D341Med (cell line): ENCODE measurements at places on chromosomes 2 and 18.

DNA sequence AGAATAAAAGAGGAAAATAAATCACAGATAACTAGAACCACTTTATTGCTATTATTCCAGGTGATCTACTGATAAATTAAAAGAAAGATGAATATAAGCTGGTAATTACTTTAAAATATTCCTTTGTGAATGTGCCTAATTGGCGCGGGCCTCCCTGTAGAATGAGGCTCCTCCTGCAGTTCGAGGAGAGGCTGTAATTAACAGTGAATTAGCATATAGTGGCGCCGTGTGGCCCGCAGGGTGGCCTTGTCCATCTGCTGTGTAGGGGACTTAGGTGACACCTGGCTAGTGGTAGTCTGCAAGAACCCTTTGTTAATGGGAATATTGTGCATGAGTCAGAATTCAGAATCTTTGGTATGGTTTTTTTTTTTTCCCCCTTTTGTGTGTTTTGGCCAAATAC, 119.8 kb downstream of the AGAP1 start:
- no peak for DNase-seq

GRCh38 chr2:237637429-237638135, 10.2 kb downstream of the LRRFIP1 start:
- DNase-seq, result no peak

DNA sequence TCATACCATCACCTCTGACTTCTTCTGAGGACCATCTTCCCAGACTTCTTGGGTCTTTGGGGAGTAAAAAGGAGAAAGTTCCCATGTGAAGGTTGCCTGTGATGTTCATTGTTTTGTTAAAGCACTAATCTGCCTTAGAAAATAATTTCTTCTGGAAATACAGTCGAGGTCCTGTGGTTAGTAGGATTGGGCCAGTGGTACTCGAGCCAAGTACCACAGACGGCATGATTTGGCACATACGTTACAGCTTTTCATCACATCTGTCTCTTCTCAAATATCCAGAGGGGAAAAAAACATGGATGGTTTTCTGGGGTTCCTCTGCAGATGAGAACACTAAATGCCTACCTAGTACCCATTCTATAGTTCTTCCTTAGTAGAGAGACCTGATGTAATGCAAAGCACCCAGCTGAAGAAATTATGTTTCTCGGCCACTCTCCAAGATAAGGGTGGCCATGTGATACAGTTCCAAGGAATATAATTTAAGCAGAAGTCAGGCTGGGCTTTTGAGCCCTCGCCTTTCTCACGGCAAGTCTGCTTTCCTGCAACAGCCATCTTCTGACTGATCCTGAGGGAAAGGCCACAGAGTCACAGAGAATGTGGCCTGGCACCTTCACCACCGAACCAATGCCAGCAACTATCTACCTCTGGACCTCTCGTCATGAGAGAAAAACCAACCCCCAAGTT, 161.0 kb downstream of the RNF152 start:
- no peak for DNase-seq

DNA sequence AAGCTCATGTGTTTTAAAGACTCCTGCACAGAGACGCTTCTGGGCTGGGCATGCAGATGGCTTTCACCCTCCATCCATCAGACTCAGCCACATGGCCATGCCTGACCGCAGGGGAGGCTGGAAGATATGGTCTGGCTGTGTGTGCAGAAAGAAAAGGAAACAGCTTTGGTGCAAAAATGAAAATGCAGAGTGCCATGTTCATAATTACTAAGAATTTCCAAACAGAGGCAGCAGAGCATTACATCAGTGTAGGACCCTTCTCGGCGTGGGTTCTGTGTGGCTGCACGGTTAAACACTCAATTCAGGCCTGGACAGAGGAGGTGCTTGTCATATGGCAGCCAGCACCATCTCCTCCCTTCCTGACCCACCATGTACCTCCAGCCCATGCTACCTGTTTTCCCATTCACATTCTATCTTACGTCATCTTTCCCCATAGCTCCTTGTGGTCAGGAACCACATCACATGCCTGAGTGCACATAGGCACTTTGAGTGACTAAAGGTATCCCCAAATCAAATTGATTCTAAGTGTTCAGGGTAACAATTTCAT, 200.3 kb upstream of the ID2 start:
- DNase-seq, result no peak

DNA sequence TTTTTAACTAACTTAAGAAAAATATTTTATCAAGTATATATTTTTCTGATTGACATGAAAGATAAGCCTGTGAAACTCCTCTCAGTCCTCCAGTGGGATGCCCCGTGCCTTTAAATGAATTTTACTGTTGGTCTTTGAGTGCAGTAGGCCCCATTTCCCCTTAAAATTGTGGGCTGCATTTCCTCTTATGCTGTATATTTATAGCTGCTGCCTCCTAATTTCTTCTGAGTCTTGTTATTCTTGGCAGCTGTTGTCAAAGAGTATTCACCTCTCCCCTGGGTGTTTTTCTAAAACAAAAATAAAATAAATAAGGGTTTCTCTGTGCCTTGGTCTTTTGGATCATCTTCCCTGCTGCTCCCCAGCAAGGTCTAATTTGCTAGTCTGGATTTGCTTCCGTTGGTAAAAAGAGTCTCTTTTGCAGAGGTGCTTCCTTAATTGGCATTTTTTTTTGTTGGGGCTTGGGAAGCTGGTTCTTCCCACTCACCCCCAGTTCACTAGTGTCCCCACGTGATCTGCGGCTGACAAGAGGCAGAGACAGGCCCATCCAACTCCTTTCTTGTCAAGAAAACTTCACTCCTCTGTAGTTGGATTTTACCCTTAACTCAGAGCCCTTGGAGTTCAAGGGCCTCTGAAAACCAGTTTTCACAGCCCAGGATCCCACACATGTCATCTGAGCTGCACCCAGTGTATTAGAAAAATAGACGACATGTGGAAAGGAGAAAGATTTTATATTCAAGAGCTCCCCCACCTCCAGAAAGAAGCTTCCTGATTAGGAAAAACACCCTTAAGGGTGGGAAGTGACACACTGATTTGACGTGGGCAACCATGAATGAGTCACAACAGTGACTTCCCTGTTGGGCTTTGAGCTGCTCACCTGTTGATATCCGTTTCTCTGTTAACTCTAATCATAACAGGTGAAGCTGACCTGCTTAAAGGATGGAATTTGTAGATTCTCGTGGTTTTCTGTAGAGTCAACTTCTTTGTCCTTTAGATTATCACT, 431.5 kb downstream of the DCDC2C start:
- no peak for DNase-seq

GRCh38 chr18:5600378-5601071, 56.7 kb upstream of the EPB41L3 start:
- no peak for DNase-seq

GRCh38 chr2:145687442-145688134, 1167.7 kb upstream of the ZEB2 start:
- no peak for DNase-seq

DNA sequence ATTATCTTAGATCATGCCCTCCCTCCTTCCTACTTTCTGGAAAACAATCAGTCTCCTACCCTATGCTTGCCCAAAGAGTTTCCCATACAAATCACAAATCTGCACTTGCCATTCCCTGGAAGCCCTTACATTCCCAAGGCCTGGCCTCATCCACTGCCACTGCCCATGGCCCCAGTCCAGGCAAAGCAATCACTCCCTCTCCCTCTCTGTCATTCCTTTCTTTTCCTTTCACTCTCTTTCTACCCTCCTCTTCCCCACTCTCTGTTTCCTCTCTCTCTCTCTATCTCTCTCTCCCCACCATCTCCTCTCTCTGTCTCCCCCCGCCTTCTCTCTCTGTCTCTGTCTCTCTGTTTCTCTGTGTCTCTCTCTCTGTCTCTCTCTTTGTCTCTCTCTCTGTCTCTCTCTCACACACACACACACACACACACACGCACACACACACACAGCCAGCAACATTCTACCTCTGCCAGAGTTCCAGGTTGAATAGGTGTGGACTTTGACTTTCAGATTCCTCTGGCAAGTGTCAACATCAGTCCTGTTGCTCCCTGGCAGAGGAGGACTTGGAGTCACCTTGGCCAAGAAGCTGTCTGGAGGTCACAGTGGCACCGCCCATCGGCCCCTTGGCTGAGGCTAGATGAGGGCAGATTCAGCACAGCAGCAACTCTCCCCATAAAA, 43.7 kb upstream of the NAT8 start:
- no peak for DNase-seq

- DNase-seq, result no peak
Observed at GRCh38 chr2:190864375-190864774, 16.2 kb upstream of the GLS start.

GRCh38 chr2:237223201-237223861, 137.6 kb downstream of the COPS8 start:
- no peak for DNase-seq

- no peak for DNase-seq
Observed at GRCh38 chr2:208142240-208142924, 3.6 kb downstream of the CRYGB start.

- DNase-seq, result no peak
Observed at GRCh38 chr18:80193701-80194100, 53.6 kb downstream of the PARD6G start.

DNA sequence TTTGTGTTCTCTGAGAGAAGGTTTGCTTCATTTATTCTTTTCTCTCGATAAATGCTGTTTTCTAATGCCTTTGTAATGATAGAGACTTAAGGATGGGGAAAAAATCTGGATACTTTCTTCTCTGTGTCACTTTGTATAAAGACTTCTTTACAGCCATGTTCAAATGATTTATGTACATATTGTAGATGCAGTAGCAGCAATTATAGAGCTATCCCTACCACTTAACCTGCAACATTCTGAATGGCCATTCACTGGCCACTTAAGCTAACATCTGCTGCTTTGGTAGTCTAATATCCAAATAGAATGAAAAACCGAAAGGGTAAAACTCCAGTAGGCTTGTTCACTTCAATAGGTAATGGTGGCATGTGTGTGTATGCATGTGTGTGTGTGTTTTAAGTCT, 97.8 kb downstream of the CSRNP3 start:
- no peak for DNase-seq

GRCh38 chr2:134836986-134837385, 1.4 kb upstream of the ACMSD start:
- no peak for DNase-seq

DNA sequence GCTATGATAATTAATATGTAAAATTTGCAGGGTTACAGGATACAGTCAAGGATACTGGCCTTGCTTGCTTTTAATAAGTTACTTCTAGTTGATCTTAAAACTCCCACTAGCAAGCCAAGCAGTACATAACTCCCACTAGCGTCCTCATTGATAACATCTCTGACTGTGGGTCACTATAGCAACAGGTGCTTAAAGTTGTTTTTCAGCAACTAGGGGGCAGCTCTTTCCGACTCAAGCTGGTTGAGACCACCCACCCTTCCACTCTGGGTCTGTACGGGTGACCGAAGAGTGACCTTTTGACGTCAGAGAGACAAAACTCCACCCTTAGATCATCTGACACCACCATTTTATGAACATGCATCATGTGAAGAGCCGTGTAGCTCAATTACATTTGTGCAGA, 208.6 kb downstream of the MYO1B start:
- no peak for DNase-seq

GRCh38 chr2:20425371-20425881, 21.4 kb upstream of the RHOB start:
- no peak for DNase-seq

- no peak for DNase-seq
Observed at GRCh38 chr2:154686162-154686561, 12.3 kb upstream of the KCNJ3 start.

DNA sequence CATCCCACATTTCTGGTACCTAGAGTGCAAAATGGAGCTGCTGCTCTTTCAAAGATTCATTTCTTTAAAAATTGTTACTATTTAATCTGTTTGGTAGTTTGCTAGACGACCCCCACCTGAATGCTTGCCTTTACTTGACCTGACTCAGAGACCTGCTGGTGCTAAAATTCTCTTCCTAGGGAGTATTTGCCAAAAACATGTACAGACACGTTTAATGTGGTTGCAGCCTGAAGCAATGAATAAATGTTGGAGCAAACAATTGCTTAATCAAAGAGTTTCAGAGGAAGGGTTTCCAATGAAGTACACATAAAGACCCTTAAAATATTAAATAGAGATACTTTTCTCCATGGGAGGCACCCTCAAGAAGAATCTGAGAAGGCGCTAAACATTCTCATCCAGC, 734.4 kb downstream of the CBLN2 start:
- DNase-seq, result no peak

- no peak for DNase-seq
Observed at GRCh38 chr2:235859651-235860050, 308.5 kb downstream of the GBX2 start.

GRCh38 chr2:29463181-29463900, 348.1 kb downstream of the CLIP4 start:
- DNase-seq, result no peak

- no peak for DNase-seq
Observed at GRCh38 chr2:45889620-45890370, 238.3 kb downstream of the PRKCE start.

DNA sequence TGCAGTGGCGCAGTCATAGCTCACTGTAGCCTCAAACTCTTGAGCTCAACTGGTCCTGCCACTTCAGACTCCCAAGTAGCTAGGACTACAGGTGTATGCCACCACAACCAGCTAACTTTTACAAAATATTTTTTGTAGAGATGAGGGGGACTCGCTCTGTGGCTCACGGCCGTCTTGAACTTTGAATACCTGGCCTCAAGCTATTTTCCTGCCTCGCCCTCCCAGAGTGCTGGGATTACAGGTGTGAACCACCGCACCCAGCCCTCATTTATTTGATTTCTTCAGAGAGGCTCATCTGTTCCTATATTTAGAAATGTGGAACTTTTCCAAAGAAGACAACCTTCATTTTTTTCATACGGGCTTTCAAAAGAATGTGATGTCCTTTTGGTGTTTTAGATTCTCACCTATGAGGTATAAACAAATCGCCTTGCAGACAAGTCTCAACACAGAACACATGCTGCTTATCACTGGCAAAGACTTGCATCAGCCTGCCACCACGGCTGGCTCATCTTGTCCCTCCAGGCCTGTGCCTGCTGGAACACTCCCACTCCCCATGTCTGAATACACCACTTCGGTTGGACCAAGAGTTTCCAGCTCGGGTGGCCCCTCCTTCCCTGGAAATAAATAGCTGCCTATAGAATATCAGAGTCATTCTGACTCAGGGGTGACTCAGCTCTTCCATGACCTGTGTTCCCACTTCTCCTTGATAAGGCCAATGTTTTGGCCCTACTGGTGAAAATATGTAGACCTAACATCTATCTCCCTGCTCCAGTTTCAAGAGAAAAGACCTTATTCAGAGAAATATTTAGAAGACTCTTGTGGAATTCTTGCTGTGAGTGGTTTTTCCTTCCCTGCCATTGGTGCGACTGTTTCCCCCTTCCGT, 202.6 kb downstream of the TGIF1 start:
- DNase-seq, result no peak

- peak; percentile 87 for DNase-seq
Observed at GRCh38 chr2:96531872-96532505, 4.6 kb upstream of the ARID5A start.

GRCh38 chr2:86256982-86257381, 57.7 kb downstream of the MRPL35 start:
- no peak for DNase-seq

GRCh38 chr2:28639836-28640235, 111.8 kb upstream of the PPP1CB start:
- no peak for DNase-seq
